Kidney (tissue), 22 donors: ENCODE measurements at places on chromosomes 3 and 15. TPM values are rescaled to one million over a fixed set of nuclear protein-coding genes. Genes with fewer than 3 reads are reported as not detected.

DNA sequence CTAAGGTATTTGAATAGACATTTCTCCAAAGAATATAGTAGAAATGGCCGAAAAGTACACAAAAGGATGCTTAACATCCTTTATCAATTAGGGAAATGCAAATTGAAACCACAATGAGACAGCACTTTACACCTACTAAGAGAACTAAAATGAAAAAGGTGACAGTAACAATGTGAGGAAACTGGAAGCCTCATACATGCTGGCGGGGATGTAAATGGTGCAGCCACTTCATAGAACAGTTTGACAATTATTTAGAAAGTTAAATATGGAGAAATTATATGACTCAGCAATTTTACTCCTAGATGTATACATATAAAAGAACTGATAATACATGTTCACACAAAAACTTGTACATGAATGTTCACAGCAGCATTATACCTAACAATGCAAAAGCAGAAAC, 13.4 kb downstream of the SPICE1 start:
- no peak for DNase-seq

DNA sequence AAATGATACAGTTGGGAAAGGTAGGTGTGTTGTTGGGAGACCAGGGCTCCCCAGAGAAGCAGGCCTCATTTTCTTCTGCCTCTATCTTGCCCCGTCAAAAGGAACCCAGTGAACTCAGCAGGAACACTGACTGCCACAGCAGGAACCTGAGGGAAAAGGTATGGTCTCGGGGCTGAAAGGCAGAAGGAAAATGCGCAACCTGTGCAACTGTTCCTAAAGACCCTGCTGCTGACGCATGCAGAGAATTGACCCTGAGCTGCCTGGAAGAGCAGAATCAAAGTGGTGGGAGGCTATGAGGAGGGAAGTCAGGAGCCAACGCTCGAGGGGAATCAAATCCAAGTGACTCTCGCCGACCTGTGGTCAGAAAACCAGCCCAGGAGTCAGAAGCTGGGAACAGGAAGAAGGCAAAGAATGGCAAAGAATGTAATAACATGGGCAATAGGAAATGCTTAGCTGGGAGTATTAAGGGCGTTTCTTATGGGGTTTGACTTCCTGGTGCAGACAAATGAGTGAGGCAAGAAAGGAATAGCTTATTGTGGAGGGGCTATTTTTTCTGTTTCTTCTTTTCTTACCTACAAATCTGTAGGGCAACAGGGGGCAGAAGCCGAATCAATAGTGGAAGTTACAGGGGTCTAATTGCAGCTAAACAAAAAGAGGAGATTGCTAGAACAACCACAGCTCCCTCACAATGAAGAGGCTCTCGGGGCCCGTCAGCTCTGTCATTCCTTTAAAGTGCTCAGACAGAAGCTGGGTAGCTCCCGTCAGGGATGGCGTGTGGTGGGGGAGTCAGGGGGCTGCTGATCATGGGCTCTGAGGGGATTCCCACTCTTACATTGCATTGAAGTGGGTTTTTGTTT, 65.4 kb upstream of the DLG1 start:
- no peak for DNase-seq

- no peak for DNase-seq
Measured at GRCh38 chr3:184600685-184601377, 39.2 kb downstream of the EPHB3 start.

DNA sequence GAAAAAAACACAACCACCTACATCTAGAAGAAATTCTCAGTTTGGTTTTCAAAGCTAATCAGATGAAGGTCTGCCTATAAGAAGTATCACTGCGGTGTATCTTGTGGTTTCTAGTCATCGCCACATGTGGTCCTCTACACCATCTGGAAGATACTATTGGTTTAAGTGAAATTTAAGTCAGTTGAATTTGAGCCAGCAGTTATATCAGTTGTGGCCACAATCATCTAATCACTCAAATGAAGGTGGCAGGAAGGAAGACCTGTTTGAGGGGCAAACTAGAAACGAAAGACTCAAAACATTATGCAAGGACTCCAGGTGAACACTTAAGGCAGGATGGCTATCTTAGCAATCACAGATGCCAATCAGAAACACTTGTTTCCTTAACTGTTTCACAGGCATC, 48.7 kb downstream of the ETV5 start:
- DNase-seq, result no peak

DNA sequence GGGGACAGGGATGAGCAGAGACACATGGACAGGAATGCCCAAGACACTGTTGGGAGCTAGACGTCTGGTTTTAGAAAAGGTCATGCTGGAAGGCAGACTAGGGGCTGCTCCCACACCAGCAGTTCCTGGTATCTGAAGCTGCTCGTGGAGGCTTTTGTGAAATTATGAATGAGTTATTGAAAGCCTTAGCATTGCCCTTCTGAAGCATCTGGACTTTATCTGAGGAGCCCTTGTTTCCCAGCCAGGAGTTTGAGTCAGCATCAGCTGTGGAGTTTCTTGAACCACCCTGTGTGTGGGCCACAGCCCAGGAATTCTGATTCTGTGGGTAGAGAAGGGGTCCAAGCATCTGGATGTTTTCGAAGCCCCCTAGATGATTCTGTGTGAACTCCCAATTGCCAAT, 258.7 kb downstream of the SLCO3A1 start:
- DNase-seq, result no peak

- DNase-seq, result no peak
Measured at GRCh38 chr3:40886660-40887425, 312.5 kb upstream of the CTNNB1 start.

GRCh38 chr3:108202834-108203233, 19.4 kb downstream of the IFT57 start:
- no peak for DNase-seq

GRCh38 chr15:100889385-100890050, 9.9 kb downstream of the ALDH1A3 start:
- DNase-seq, result peak; percentile 85

DNA sequence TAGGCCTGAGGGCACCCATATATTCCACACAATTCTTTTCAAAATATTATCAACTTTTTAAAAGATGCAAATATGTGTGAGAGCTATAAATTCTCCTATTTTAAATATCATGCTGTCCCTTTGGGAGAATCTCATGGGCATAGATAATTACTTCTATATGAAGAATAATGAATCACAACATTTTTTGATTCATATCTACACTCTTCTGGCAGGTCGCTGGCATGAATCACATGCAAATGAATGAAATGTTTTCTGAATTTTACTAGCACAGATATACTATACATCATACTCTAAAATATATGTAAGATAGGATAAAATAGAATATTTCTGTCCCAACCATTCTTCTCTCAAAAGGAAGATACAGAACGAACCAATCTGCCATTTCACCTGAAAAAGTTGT, 277.7 kb upstream of the KCNH8 start:
- no peak for DNase-seq

- DNase-seq, result no peak
Measured at GRCh38 chr3:165805946-165806561, 31.2 kb downstream of the BCHE start.

Gene MEX3B
- 0.91 TPM for total RNA-seq

Gene TLR9
- 0.94 TPM for total RNA-seq

Gene ANKUB1
- total RNA-seq, result not detected

Gene GPR15
- total RNA-seq, result not detected
